Cerebellar nuclear complex (tissue), 1 donor: ENCODE measurements at places on chromosomes 5 and 9.

DNA sequence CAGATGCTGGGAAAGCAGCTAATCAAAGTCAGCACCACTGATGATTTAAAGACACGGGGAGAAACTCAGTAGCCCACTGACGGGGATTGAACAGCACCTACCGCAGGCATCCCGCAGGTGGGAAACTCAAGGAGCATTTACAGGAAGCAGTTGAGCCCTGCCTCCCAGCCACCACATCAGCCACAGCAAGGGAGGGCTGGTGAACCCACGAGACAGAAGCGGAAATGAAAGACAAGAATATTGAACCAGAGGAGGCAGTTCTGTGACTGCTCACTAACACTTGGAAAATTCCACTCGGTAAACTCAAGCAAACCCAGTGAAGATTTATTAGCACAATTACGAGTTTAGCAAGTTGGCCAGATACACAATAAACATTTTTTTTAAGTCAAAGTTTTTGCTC lies 10.6 kb upstream of the FAM163B start:
- no peak for DNase-seq

- no peak for DNase-seq
Measured at GRCh38 chr5:37477426-37477825, 98.3 kb downstream of the WDR70 start.

GRCh38 chr9:21294364-21294774 lies 10.7 kb downstream of the IFNA5 start:
- DNase-seq, result no peak

GRCh38 chr9:19940811-19941535 lies 152.1 kb upstream of the SLC24A2 start:
- DNase-seq, result no peak

DNA sequence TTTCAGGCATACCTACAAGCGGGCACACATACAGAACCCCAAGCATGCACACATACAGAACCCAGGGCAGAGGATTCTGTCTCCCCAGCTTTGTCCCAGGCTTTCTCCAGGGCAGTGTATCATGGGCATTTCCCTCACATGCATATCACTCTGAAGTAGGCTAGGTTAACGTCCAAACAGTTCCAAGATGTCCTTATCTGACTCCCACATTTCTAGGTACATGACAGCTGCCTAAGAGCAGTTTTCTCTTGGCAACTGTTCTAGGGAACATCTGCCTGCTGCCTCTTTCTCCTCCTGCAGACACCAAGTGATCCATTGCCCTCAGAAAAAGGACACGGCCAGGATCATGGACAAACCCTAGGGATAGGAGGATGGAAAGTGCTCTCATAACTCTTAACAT lies 84.9 kb upstream of the NR3C1 start:
- DNase-seq, result no peak

DNA sequence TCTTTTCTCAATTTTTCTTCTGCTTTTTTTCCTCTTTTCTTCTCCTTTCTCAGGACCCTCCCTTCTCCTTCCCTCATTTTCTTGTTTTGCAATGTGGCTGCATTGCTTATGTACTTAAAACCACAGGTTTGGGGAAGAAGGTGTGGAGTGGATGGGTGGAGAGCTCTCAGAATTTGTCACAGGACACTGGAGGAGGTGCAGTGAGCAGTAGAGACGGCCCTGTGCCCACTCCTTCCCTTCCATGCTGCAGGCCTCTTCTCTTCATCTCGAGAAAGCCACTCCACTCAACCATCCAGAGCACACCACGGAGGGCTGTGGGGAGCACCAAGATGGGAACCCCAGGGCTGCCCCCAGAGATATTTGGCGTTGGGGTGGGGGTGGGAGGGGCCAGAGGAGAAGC lies 92.3 kb downstream of the FSTL4 start:
- DNase-seq, result no peak

DNA sequence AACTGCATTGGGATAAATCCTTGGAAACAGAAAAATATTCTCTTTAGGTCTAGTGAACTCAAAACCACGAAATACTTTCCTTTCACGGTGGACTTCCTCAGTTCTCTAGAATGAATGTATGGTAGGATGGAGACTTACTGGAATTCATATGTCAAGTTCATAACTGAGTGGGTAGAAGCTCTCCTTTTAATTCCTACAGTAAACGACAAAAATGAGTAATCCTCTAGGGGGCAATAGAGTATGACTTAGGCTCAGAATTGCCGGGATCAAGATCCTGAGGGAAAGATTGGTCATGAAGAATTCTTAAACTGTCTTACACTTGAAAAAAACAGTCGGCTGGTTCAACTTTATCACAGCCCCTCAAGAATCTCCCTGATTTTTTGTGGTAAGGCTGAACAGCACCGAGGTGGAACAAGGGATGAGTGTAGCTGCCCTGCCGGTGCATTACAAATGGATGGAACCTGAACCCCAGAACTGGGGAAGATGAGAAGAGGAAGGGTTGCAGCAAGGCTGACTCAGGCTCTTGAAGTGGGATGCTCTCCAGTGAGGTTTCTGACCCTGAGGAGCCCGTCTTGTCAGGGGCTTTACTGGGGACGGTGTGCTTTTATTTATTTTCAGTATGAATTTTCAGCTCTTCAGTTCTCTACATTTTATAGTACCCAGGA lies 14.0 kb upstream of the LOX start:
- DNase-seq, result no peak

GRCh38 chr5:10138395-10139057 lies 111.2 kb downstream of the ATPSCKMT start:
- DNase-seq, result no peak

DNA sequence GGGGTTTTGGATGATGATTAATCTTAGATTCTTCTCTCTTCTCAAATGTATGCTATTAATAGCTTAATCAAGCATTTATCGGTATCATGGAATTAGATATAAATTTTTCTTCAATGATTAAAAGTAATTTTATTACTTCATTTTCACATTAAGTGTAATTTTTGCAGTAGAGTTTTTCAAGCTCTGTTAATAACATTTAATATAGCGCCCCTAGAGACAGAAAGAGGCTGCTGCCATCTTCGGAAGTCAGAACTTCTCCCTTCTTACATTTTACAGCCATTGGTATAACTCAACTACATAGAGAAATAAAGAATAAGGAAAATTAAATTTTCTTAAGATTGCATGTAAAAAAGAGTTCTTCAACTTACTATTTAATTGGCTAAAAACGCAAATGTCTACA lies 540.3 kb downstream of the GABRG2 start:
- DNase-seq, result no peak

DNA sequence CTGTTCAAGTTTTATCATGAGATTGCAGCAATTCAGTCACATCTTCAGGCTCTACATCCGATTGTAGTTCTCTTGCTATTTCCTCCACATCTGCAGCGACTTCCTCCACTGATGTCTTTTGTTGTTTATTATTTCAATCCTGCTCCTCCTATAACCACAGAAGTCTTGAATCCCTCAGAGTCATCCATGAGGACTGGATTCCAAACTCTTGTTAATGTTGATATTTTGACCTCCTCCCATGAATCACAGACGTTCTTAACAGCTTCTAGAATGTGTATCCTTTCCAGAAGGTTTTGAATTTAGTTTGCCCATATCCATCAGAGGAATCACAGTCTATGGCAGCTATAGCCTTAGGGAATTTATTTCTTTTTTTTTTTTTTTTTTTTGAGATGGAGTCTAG lies 3.6 kb downstream of the FBXO38 start:
- no peak for DNase-seq

DNA sequence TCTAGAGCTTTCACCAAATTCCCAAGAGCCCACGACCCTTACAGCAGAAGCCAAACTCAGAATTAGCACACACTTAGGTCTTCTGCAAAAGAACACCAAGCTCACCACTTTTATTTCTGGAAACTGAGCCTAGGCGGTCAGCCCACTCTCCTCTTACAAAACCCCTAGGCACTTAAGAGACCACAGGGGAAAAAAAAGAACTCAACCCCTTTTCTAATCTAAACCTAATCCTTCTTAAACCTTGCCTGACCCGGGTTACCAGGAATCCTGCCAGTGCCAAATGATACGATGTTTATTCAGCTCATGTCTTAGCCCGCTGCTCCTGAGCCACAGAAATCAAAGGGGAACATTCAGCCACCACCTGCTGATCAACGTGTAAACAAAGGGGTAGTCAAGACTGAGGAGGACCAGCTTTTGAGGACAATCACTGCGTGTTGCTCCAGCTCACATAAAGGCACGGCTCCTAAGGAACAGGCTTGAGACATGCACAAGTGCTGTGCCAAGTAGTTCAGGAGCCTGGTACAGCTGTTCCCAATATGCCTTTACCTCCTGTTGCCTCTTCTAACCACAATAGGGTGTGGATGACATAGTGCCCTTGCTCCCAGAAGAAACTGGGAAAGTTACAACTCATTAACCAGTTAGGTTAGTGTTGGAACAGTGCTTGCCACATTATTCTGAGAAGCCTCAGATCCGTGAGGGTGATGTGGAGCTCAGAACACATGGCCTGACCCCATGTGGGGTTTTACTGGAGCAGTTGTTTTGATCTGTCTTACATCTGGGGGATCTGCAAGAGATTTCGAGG lies 49.3 kb downstream of the ZFAND5 start:
- no peak for DNase-seq

- DNase-seq, result no peak
Measured at GRCh38 chr9:106648799-106649198, 214.2 kb upstream of the ZNF462 start.

GRCh38 chr9:15138357-15138686 lies 168.7 kb downstream of the TTC39B start:
- no peak for DNase-seq

DNA sequence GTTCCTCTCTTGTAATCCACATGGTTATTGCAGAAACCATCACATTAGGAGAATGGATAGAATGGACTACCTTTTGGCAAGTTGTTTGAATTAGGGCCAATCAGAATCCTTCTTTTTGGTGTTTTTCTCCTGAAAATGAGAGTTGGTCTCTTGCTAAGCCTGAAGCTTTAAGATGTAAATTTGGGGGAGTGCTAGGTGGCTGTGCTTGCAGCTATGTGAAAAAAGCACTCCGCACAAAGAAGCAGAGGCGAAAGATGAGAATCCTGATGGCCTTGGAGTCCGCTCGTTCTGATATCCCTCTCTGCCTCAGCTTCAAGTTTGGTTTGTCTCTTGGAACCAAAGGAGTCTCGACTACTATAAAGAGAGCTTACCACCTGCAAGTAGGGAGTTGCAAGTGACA lies 63.6 kb downstream of the INIP start:
- no peak for DNase-seq

GRCh38 chr9:116959809-116960208 lies 272.7 kb downstream of the TRIM32 start:
- DNase-seq, result peak; percentile 8

DNA sequence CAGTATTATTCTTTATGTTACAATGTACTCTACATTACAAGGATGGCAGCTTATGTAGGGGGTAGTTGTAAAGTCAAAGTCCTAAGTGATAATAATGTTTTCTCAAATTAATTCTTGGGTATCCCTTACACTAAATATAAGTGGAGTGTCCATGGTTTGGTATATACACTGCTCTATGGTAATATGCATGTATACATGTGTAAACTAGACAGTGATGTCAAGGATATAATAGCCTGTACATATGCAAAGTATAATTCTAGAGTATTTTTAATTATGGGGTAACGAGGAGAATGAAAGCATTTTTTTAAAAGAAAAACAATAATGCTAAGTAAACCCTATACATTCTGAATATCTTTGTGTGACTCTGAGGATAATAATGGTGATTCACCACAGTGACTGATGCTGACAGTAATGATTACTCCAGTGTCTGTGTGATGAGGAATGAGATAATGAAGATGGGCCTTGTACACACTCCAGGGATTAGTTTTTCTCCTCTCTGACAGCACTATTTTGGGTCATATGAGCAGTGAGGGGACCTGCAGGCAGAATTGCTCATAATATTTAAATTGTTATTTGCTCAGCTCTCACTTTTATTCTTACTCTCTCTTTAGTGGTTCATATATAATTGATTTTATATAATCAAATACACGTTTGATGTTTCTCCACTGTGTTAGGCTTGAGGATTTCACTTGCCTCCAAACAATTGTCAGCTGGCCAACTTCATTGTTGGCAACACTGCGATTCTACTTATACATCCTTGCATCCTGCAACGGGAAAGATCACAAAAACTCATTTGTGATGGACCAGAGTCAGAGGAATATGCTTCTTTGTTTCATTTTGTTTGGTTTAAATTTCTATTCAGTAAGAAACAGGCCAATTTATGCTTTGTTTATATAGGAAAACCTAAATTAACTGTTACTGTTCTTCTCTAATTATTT lies 88.2 kb downstream of the NREP start:
- DNase-seq, result no peak

GRCh38 chr9:26033336-26033735 lies 355.1 kb upstream of the TUSC1 start:
- DNase-seq, result no peak

GRCh38 chr9:6024035-6024554 lies 8.7 kb upstream of the RANBP6 start:
- DNase-seq, result no peak

DNA sequence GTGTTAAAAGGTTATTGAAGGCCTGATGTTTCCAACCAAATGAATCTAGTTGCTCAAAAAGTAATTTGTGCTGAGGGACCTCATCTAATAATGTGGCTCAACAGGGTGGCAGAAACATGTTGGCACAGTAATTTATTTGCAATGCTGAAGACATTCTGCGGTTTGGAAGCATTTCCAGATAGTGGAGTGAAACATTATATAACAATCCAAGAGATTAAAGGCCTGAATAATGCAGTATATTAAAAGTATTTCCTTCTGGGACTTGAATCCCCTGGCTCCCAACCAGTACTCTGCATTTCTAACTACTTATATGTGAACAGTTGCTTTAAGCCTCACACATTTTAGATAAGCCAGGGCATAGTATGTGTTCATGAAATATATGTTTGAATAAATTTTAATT lies 25.9 kb upstream of the ALDH1A1 start:
- DNase-seq, result no peak

DNA sequence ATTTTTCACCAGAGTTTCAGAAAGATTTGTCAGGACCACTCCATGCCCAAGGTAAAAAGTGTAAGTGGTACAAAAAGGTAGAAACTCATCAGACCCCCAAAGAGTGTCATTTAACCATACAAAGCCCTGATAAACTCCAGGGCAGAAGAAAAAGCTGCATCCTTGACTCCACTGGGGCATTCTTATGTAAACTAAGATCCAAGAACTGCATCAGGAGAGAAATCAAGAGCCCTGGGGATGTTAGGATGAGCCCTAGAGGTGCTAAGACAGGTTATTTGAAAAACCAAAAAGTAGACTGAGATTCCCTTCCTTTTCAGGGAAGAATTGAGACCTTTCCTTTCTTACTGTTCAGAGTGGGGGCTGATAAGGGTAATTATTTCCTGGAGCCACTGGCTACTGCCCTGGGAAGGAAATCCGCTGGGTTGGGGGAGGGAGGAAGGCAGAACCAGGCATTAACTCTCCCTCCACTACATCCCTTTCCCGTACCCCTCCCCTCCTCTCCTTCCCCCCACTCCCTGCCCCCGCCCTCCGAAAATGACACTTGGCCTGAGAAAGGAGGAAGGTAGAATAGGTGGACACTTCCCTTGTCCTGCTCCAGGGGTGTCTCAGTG lies 54.7 kb downstream of the FXN start:
- DNase-seq, result no peak

DNA sequence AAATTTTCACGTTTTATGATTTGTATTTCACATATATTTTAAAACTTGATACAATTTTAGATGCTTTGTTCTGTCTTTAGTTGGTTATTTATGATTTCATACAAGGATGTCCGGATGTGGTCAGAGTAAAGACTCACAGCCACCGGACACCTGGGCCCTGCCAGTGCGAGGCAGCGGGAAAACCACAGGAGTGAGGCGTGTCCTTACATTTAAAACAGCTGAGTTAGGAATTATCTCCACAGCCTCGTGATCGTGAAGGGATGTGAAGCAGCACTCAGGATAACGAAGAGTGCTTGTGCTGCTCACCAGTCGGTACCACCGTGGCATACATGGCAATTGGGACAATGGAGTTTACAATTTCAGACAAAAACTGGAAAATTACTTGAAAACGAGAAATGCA lies 14.0 kb downstream of the SNX18 start:
- DNase-seq, result no peak
